ENCODE measurements at places on chromosomes 11 and 22.
A peak's percentile ranks its signal among the peaks of the same experiment; 100 is the strongest.

- no peak for DNase-seq
Observed at GRCh38 chr22:44680481-44680894, 21.5 kb upstream of the PRR5 start.

DNA sequence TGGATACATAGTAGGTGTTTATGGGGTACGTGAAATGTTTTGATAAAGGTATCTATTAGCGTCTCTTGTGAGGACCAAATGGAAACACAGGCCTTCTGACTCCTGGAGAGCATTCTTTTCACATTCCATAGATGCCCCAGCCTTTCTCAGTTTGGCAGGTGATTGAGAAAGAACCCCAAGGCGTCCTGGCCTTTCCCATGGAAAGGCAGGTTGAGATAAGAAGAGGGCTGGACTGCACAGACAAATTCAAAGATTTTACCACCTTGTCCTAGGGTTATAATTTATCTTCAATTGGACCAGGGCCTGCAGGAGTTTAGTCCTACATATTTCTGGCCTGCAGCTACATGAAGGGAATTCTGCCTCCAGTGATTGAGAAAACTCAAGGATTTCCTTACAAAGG is 661 bp upstream of the OLFML1 start:
- peak; percentile 7 for DNase-seq

DNA sequence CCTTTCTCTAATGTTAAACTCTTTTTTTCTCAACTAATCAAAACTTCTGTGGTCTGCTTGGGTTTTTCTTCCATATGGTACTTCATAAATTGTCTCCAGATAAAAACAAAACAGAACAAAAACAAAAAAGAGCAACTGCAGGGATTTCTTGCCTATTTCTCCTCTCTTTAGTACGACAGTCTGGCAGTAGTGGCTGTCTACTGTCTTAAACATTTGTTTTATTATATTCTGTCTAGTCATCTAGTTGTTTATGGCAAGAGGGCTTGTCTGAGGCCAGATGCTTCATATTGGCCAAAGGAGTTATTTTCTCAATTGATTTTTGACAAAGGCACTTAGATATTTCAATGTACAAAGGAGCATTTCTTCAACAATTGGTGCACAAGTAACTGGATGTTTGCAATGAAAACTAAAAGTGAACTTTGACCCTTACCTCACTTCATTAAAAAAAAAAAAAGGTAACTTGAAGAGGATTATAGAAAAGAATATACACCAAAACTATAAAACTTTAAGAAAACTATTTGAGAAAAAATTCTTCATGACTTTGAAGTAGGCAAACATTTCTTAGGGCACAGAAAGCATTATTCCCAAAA is 404.2 kb downstream of the LUZP2 start:
- DNase-seq = no peak

DNA sequence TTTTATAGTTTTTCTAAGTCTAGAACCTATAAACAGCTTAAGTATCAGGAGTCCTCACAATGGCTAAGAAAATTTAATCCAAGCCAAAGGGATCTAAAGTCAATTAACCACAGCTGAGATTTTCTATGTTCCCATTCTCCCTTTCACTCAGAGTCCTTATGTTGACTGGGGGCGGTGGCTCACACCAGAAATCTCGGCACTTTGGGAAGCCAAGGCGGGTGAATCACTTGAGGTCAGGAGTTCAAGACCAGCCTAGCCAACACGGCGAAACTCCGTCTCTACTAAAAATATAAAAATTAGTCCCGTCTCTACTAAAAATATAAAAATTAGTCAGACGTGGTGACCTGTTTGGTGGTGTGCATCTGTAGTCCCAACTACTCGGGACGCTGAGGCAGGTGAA is 6.9 kb downstream of the RDX start:
- DNase-seq = no peak

- DNase-seq = no peak
Observed at GRCh38 chr22:30881361-30882183, 87.0 kb downstream of the MORC2 start.

DNA sequence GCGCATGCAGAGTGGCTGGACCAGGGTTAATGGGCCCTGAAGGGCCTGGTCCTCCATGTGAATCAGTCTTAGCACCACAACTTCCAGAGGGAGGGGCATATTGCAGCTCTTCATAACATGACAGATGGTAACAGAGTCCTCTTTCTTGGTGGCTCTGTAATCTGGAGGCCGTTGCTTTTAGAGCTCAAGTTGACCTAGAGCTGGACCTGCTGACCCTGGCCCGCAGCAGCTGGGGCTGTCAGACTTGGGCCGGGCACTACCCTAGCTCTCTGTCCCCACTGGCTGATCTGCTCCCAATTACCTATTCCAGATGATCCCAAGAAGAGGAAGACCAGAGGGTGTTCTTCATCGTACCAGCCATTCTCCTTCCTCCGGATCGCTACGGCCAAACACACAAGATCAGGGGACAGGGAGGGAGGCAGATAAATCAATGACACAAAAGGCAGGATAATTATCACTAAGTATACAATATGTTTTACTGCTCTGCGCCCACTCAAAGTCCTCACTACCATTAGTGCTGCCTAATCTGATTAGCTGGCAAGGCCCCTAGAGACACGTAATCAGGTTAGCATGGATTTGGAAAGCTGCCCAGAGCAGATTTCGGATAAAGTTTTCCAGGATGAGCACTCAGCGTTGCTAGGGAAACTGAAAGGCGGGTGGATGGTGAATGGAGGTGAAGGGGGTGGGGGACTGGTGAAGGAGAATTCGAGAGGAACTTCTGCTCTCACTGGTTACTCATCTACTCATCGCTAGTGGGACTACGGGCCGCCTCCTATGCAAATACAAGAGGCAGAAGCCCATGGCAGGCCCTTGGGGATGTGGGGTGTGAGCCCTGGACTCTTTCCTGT is 64.5 kb upstream of the PHOX2A start:
- peak; percentile 96 for DNase-seq

DNA sequence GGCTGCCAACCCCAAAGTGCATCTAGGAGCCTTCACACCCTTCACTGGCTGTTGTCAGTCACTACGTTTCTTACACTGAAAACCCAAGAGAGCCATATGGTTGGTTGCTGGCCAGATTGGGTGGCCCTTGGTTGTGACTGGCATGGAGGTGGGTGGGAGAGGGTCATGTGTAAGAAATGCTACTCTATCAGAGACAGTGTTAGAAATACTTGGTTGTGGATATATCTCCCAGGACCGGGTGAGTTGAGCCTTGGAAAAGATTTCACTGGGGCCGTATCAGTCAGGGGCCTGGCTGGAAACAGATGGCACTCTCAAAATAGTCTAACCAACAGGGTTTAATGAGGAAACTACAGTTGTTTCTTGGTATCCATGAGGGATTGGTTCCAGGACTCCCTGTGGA is 15.2 kb downstream of the ENDOD1 start:
- DNase-seq = no peak

DNA sequence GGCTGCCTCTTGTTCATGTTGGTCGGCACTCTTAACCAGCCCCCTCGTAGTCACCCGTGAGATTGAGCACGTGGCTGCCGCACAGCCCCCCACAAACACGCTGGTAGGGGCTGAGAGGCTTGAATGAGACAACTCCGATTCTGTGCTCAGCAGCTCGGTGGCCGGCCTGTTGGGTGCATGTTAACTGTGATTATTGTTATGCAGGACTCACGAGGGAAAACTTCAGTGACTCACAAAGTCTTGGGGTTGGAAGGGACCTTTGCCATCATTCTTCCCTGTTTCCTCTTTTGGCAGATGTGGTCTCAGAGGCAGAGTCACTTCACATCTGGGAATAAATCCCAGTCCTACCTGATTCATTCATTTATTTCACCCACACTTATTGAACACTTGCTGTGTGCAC is 75.2 kb downstream of the ADAMTS15 start:
- peak; percentile 82 for DNase-seq

DNA sequence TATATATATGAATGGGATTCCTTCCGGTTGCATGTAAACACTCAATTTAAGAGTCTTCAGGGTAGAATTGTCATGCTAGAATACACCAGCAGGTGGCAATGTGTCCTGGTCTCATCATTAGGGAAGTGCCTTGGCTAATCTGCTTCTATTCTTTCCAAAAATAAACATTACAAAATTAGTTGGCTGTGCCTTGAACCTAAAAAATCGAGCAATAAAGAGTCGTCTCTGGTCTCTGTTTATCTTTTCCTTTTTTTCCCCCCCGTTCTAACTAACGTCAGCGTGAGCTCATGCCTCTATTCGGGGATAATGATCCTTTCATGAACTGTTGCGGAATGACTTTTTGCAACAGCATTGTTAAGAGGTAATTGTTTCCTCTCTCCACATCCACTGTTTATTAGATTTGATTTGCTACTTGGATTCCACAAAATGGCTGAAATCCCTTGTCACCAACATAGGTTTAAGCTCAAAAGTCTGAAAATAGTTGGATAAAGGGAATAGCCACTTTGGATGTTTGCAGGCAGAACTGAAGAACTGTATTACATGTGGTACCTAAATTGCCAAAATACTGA is 1.2 kb upstream of the ARHGEF12 start:
- peak; percentile 85 for DNase-seq

GRCh38 chr22:46058591-46059519 is 81.9 kb upstream of the WNT7B start:
- DNase-seq = no peak

DNA sequence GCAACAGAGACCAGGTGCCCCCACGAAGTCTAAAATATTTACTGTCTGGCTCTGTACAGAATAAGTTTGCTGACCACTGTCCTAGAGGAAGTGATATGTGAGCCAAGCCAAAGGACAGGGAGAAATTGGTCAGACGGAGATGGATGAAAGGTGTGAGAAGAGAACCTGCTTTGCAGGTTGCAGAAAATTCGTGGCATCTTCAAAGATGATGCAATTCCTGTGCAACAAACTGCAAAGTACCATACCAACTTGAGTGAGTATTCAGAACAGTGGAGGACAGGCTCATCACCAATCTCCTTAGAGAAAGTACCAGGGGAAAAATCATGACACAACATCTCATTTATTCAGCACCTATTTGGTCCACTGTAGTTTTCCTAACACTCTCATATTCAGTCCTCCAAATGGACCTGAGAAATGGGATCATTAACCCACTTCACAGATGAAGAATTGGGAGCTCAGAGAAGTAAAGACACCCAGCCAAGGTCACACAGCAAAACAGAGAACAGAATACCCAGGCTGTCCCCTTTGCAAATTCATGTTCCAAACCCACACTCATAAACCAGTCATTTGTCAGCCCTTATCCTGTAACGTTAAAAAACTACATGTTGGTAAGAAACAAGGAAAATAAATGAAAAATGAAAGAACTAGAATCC is 536.8 kb downstream of the MIAT start:
- DNase-seq = peak; percentile 31

DNA sequence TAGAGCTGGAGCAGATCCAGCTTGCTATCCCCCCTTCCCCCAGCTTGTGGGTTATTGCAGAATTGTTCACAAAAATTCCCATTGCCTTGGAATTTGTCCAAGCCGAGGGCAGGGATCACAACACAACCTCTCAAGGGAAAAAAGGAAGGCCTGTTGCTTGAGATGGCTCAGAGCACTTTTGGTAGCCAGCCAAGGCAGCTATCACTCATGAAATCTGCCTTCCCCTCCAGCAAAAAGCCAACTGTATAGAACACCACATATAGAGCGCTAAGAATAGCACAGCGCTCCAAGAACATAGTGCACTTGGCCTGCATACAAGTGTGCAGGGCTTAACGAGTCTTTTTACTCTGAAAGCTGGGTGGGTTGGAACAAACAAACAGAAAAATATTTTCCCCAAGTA is 46.2 kb downstream of the FAM83F start:
- DNase-seq = peak; percentile 86

DNA sequence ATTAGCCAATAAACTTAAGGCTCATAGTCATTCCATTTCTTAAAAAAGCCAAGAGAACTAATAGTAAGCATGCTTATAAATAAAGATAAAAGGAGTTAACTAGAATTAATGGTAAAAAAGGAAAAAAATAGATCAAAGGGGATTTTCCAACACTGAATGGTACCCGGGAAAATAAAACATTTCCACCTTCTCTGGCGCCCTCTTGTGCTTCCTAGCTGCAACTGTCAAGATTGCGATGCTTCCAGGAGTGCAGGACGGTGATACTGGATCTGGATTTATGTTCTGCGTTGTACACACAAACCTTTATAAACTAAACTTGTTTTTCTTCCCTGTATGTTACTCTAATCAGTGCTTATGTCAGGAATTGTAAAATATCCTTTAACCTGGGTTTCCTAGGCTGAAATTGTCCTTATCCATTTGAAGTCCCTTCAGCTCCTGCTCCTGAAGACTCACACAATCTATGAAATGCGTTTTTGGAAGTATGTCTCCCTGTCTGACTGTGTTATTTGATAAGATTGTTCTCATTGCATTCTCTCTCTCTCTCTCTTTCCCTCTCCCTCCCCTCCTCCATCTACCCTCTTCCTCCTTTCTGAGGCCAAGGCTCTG is 9.6 kb upstream of the HTATIP2 start:
- DNase-seq = no peak

GRCh38 chr22:46586123-46586519 is 34.1 kb upstream of the GRAMD4 start:
- DNase-seq = no peak

DNA sequence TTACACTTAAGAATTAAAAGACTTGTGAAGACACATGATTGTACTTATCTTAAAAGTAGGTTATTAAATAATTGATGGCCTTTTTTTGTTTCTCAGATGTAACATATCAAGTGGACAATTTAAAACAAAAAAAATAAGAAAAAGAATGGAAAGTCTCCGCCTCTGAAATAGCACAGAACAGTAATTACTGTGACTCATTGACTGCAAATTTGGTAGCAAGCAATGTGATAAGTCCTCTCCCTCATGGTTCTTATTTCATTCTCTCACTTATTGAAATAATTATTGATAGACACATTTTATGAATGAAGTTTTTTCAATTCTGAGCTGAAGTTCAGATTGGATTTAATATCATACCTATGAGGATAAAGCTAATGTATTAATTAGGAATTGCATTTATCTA is 717.9 kb upstream of the LUZP2 start:
- peak; percentile 61 for DNase-seq

GRCh38 chr22:45905924-45906865 is 70.8 kb downstream of the WNT7B start:
- peak; percentile 44 for DNase-seq

DNA sequence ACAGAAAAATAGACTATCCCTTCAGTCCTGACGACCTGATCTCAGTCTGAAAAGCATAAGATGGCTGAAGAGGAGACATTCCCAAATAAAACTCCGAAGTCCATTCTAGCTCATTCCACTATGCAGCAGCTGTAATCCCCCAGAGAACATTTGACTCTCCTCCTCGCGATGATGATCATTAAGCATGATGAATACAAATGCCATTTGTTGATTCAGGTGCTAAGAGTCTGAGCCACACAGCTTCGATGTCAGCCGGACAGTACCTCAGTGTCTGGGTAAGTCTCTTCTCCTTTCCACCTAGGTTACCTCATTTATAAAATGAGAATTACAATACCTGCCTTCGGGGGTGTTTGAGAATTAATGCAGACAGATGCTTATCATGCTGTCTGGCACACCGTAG is 94.8 kb downstream of the TENM4 start:
- DNase-seq = no peak

- peak; percentile 23 for DNase-seq
Observed at GRCh38 chr11:125070699-125071254, 7.7 kb downstream of the SLC37A2 start.

- DNase-seq = no peak
Observed at GRCh38 chr11:44779736-44780520, 53.2 kb downstream of the TSPAN18 start.

Measured in fibroblast of skin of right quadriceps (primary cell).